ENCODE measurements at places on chromosomes 1 and 21.

- no peak for DNase-seq
Observed at GRCh38 chr1:180062452-180062971, 92.2 kb upstream of the QSOX1 start.

DNA sequence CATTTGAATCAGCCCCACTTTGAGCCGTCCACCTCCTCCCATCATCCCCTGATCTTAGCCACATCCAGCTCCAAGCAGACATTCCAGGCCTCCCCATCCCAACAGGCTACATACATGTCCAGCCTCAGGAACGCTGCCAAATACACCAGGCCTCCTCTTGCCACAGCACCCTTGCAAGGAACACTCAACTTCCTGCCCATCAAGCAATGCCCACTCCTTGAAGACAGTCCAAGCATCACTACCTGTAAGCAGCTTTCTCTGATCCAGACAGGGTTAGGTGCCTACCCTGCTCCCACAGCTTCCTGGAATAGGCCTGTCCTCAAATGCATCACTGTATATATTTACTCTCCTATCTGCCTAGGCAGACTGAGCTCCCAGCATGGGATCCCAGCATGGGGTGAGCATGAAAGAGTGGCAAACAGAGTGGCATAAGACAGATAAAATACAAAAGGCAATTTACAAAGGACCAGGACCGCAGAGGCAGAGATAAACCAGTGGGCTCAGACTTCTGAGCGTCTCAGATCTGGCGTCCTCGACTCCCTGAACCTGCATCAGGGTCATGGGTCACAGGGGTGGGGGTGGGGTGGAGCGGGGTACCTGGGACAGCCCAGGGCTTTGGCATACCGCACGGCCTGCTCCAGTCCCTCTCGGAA, 816 bp downstream of the HYI start:
- DNase-seq = peak; percentile 32

DNA sequence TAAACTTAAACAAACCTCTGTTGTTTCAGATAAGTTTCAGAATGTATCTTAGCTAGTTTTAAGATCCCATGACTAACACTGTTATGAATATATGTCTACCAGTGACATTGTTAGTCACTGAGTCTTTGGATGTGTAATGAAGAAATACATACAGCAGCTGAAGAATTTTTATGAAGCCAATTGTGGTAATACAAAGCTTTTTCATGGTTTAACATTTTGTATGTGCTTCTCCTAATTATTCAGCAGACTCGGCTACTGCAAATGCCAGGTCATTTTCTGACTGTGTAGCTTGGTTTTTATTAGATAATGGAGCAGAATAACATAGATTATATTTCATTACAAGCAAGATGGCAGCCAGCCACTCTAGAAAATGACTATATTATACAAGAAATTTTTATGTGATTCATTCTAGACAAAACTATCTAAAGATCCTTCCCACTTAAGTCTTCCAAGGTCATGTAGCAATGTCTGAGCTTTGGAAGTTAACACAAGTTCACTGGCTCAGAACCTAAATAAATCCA, 147.8 kb downstream of the TNFSF18 start:
- DNase-seq = no peak

DNA sequence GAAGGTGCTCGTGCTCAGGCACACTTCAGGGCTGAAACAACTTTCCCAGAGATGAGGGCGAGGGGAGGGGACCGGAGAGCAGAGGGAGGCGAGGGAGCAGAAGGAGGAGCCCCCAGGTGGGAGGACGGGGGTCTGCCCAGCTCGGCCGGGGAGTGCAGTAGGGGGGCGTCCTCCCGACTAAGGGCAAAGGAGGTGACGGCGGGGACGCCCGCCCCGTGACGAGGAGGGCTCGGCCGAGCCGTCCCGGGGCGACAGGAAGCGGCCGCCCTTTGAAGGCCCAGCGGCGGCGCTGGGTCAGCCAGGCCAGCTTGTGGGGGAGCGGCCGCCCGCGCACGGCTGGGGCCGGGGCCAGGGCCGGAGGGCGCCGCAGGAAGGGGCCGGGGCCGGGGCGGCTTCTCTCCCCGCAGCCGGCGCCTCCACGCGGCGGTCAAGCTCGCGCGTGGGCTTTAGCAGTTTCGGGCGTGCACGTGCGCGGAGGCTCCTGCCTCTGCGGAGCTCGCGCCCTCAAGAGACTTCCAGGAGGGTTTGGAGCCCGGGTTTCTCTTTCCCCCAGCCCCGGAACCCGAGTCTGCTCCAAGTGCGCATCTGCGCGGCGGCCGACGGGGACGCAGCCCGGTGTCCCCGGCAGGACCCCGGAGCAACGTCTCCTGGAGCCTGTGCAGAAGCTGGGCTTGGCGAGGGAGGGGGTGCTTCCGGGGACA, 100.8 kb upstream of the SLC45A1 start:
- no peak for DNase-seq

- DNase-seq = no peak
Observed at GRCh38 chr1:181149326-181150125, 61.0 kb downstream of the IER5 start.

- no peak for DNase-seq
Observed at GRCh38 chr21:46126309-46127238, 28.7 kb downstream of the COL6A2 start.

GRCh38 chr1:202588503-202589189, 121.6 kb downstream of the SYT2 start:
- DNase-seq = no peak

DNA sequence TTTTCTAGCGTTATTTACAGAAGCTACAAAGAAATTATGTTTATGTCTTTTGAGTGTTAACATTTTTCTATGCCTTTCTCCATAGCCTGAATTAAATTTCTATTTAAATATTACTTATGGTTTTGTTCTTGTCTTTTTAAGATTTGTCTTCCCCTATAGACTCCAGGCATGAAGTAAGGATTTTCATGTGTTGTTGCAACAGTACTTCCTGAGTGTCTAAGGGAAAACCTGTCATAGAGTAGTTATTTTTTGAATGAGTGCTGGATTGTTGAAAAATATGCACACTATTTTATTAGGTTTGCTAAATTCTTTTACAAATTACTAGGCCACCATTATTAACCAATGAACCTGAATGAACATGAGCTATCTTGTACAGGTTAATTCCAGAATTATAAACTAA, 27.1 kb downstream of the SAMSN1 start:
- no peak for DNase-seq

DNA sequence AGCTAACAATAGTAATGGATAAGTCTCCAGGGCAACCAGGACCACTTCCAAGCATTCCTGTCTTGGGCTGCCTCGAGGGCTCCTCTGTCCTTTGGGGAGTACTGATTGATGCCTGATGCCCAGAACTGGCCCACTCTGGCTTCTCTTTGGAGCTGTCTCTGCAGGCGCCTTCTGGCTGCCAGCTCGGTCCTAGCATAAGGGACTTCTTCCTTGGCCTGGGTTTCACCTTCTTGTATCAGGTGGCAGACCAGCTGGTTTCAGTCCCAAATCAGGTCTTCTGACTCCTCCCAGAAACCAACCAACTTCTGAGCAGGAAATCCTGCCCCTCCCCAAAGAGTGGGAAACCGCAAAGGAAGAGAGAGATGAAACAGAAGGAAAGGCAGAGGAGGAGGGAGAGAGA, 10.6 kb downstream of the G0S2 start:
- DNase-seq = no peak

DNA sequence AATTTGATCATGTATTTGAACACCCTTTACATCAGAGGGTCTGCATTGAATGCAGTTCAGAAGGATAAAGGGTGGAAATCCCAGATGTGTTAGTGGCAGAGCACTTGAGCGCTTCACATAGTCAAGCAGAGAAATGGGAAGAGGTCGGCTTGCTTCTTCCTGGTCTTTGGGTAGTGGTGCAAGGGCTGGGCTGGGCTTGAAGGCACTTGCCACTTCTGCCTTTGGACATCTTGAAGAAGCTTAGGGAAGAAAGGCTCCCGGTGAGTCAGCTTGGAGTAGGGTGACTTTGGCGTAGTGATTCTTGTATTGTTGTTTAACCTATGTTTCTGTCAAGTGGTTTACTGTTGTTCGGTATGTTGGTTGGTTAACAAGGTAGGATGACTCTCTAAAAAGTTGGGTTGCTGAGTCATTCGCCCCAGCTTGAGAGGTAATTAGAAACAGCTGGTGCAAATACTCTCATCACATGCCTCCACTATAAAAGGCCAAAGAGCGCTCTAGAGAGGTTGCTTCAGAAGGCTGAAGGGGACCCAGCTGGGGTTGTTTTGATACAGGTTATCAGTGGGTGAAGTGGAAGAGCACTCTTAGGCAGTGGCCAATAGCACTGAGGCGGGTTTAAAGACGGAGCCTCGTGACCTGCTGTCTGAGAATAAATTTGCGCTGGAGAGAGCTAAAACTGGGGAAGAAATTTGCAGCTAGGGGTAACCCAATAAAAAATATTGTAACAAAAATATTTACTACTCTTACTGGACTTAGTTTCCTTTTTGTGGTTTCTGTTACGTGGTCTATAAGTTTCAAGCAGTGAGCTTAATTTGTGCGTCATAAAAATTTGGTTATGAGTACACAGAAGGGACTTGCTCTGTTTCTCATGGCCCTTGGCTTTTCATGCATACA, 1.4 kb downstream of the BACH1 start:
- peak; percentile 89 for DNase-seq

DNA sequence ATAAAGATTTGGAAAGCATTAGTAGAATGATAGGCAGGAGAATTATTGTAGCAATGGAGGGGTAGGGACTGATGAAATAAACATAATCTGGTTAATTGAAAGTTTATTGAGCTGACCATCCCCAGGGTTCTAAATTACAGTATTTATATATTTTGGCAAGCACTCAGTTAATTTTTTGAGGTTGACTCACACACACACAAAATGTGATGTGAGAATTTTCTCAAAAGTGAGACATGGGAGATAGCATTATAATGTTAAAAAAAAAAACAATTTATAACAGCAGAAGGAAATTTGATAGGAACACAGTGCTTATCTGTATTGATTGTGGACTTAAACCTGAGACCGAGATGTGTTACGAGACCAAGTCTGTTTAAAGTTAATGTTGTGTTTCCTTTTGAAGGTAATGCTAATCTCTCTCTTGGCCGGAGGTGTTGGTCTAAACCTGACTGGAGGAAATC, 24.6 kb downstream of the TRIM45 start:
- no peak for DNase-seq

GRCh38 chr1:235207209-235207565, 46.1 kb upstream of the RBM34 start:
- DNase-seq = no peak

DNA sequence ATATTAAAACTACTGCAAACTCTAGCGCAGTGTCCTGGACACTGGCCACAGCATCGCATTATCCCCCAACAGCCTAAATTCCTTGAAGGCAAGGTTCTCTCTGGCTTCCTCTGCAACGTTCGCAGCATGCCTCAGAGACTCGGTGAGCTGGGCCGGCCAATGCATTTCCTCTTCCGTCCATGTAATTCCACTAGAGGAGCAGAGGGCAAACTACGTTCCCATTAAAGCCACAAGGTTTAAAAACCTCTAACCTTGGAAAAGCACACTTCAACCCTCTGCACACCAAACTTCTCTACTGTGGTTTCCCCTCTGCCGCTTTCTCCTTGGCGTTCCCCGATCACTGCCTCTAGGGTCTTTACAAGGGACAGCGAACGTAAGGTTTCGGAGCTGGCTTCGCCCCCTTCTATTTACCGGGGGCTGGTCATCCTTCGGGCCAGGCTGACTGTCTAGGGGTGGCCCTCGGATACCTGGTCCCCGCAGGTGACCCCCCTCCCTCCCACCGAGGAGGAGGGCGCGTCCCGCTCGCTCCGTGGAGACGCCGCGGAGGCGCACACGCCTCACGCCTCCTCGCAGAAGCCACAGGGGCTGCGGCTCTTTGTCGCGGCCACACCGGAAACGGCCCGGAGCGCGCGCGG, 456 bp upstream of the SMYD2 start:
- no peak for DNase-seq

DNA sequence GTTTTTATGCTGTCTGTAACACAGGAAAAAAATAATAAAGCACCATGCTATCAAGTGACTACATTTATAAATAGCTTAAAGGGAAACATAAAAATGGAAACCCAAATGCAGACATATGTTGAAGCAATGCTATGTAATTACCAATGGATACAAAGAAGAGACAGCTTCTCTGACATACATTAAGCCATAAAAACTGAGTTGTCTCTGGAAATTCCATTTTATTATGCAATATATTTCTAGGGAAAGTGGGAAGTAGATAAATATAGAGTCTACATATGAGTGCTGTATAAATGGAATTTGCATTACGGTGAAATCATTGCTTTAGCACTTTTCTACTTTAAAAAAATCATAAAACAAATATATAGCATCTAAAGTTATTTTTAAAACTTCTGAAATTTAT, 135.2 kb upstream of the COL11A1 start:
- no peak for DNase-seq

- no peak for DNase-seq
Observed at GRCh38 chr1:45437323-45437722, 53.6 kb downstream of the TESK2 start.

DNA sequence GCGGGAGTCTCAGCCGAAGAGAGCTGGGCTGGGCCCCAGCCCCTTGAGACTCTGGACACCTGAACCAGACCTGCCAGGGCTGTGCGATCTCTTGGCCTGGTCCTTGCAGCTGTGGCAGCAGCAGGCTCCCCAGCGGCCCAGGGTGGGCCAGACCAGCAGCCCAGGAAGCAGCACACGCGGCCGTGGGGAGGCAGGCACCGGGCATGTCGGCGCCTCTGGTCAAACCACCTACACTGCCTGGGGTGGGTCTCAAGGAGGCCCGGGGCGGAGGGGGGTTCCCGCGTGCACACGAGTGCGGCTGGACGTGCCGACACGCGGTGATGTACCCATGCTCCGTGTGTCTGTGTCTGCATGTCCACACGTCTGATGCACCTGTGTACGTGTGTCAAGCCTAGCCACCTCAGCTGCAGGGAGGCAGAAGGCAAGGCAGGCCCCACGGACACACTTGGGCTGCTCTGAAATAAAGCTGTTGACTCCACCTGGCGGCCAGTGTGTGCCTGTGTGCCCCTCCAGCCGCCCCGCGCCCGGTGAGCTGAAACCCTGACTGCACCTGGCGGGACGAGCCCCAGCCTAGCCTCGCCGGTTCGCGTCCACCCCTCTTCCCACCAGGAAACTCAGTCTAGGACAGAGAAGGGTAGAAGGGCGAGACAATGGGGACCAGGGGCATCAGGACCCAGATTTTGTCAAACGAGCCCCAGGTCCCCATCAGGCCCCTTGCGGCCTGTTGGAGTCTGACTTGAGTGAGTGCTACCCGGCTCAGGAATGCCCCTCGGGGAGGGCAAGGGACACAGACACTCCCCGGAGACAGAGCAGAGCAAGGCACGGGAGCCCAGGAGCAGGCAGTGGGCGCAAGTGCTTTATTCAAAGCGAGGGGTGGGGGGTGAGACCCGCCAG, 11.6 kb downstream of the SCNN1D start:
- DNase-seq = no peak

- no peak for DNase-seq
Observed at GRCh38 chr1:147729315-147729714, 31.1 kb downstream of the GJA5 start.

DNA sequence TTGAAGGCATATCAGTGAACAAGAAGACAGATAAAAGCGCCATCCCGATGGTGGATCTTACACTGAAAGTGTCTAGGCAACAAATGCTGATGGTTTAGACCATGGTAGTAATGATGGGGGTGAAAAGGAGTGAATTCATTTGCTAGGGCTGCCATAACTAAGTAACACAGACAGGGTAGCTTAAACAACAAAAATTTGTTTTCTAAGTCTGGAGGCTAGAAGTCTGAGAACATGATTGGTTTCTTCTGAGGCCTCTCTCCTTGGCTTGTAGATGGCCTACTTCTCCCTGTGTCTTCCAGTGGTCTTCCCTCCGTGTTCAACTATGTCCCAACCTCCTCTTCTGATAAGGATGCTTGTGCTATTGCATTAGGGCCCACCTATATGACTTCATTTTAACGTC, 13.4 kb upstream of the RAB3B start:
- no peak for DNase-seq

- DNase-seq = no peak
Observed at GRCh38 chr21:35609263-35609662, 451.1 kb downstream of the SETD4 start.
